ENCODE measurements at places on chromosomes 11 and 22. TPM values are rescaled to one million over a fixed set of nuclear protein-coding genes. Genes with fewer than 3 reads are reported as not detected.

The ANO9 gene
- 56.5 TPM for total RNA-seq

The SMIM38 gene
- 2.3 TPM for total RNA-seq

The OR8I2 gene
- not detected for total RNA-seq

The CYTH4 gene
- 87.5 TPM for total RNA-seq

The CBLIF gene
- not detected for total RNA-seq

The PANX2 gene
- total RNA-seq: 8.0 TPM

The RGL4 gene
- total RNA-seq: 22.9 TPM

The RPS6KB2 gene
- total RNA-seq: 56.1 TPM

The CD3D gene
- total RNA-seq: 250 TPM

The KCNJ1 gene
- not detected for total RNA-seq

The ZDHHC8 gene
- total RNA-seq: 47.6 TPM

The LINC01488 gene
- not detected for total RNA-seq

The LSP1 gene
- total RNA-seq: 301 TPM

The FZD4 gene
- total RNA-seq: 0.31 TPM

The TMEM126B gene
- 51.8 TPM for total RNA-seq

The OR51E2 gene
- not detected for total RNA-seq

The UBQLNL gene
- 0.30 TPM for total RNA-seq

The RNF121 gene
- total RNA-seq: 47.6 TPM

The MS4A12 gene
- total RNA-seq: not detected

The MRGPRE gene
- total RNA-seq: not detected

The VSIG10L2 gene
- not detected for total RNA-seq

The BRSK2 gene
- total RNA-seq: 0.51 TPM

The PIWIL4 gene
- 1.1 TPM for total RNA-seq

The TSPAN32 gene
- total RNA-seq: 10.2 TPM

The SMIM35 gene
- 0.67 TPM for total RNA-seq

The GRAMD4 gene
- 53.5 TPM for total RNA-seq

The KRTAP5-9 gene
- total RNA-seq: not detected

The GAL3ST3 gene
- total RNA-seq: 0.36 TPM

The MMP27 gene
- total RNA-seq: not detected

The OTOG gene
- total RNA-seq: not detected

The MRPL21 gene
- total RNA-seq: 56.4 TPM

The ANO1 gene
- not detected for total RNA-seq

The TRIM48 gene
- total RNA-seq: not detected

Measured in activated T-cell treated with anti-CD3 and anti-CD28 coated beads, Interleukin-2, amount 50 U/mL, for 72 hours (primary cell).